ENCODE measurements at places on chromosomes 5 and 9.

DNA sequence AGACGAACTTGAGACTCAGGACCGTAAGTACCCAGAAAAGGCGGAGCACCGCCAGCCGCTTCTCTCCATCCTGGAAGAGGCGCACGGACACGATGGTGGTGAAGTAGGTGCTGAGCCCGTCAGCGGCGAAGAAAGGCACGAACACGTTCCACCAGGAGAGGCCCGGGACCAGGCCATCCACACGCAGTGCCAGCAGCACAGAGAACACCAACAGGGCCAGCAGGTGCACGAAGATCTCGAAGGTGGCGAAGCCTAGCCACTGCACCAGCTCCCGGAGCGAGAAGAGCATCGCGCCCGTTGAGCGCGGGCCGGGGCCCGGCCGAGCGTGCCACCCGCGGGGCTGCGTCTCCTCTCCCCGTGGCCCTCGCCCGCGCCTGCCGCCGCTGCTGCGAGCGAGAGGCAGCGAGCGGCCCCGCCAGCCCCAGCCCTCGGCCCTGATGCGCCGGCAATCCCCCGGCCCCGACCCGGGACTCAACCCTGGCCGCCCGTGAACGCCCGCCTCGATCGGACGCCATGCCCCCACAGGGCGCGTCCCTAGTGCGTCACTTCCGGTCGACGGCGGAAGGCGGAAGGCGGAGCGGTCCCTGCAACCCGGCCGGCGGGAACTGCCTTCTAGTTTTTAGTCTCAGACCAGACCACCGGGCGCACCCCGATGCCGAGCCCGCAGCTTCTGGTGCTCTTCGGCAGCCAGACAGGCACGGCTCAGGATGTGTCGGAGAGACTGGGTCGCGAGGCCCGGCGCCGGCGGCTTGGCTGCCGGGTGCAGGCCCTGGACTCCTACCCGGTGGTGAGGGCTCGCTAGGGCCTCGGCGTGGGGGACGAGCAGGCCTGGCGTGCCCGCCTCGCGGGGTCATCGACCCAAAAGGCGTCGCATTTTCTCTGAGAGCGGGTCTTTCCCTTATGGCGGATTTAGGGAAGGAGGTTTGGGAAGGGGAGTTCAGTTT, at the start of the genes NDOR1 and TMEM203:
TSS of gene NDOR1 (plus strand) at position 575 of the 944 bp plus-strand sequence. CDS start at position 653, 78 bp downstream.
TSS of gene TMEM203 (minus strand) at position 523 of the 944 bp plus-strand sequence. CDS start at position 289, 234 bp downstream.
- DNase-seq: peak; percentile 94

DNA sequence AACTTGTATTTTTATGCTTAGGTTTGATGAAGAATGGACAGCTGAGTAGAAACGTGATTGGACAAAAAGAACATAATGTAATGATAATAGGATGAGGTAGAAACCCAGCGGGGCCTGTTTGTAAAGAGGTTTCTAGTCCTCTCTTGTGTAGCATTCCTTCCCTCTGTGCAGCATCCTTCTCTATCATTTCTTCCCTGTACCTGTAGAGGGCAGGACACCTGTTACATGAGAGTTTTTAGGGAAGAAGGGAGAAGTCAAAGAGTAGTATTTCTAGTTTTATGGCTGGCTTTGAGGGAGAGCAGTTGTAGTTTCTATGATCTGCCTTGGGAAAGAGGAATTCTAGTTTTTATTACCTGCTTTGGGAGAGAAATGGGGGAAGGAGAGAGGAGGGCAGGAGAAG, 162.1 kb upstream of the FST start:
- DNase-seq: no peak

- peak; percentile 68 for DNase-seq
These were observed at the start of gene CAMK4 for GRCh38 chr5:111223787-111224560. TSS of gene CAMK4 (plus strand) at chr5:111224384. CDS start at chr5:111224484, 100 bp downstream.

GRCh38 chr5:59173578-59173977, 590.7 kb downstream of the RAB3C start:
- no peak for DNase-seq

DNA sequence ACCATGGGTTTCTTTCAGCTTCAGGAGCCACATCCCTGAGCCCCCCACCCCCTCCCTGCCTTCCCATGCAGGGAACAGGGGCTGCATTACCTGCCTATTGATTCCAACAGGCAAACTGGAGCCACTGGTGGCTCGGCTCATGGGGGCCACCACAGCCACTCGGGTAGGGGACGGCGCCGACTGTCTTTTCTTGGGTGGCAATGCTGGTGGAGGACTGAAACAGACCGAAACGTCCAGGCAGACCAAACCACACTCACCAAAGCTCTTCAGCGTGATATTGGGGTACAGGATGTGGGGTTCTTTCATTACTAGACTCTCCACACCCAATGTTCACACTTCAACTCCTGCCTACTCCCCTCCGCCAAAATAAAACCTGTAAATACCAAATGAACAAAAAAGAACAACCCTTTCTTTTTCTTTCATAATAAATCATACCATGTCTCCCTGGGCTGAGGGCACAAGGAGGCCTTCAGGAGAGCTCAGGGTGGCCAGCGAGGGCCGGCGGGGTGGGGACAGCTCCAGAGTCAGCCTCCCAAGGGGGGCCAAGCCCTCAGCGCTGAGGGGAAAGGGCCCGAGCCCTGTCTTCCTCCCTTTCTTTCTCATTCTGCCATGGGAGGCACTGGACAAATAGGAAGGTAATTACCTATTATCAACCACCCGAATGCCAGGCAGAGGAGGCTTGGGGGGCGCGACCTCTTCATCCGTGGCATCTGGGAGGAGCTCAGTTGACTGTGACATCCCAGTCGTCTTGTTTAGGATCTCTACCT, 83.3 kb downstream of the PRRT1B start:
- no peak for DNase-seq

DNA sequence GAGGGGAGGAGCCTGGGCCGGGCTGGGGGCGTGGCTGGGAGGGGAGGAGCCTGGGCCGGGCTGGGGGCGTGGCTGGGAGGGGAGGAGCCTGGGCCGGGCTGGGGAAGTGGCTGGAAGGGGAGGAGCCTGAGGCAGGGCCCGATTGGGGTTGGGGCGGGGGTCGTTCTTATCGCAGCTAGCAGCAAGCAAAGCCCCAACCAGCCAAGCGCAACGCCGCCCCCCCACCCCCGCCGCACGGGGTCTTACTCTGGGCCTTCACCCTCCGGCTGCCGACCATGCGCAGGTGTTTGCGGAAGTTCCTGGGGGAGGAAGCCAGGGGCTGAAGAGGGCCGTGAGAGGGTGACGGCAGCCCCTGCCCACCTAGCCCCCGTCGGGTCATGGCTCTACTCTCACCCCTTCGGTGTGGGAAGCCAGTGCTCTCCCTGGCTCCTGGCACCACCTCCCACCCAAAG, 5.0 kb downstream of the NSMF start:
- peak; percentile 9 for DNase-seq

DNA sequence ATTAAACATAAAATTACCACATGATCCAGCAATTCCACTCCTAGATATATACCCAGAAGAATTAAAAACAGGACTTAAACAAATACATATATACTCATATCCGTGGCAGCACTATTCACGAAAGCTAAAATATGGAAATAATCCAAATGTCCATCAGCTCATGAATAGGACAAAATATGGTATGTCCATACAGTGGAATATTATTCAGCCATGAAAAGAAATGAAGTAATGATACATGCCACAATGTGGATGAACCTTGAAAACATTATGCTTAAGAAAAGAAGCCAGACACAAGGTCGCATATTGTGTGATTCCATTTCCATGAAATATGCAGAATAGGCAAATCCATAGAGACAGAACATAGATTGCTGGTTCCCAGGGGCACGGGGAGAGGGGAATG, 24.8 kb upstream of the AFAP1L1 start:
- DNase-seq: no peak

DNA sequence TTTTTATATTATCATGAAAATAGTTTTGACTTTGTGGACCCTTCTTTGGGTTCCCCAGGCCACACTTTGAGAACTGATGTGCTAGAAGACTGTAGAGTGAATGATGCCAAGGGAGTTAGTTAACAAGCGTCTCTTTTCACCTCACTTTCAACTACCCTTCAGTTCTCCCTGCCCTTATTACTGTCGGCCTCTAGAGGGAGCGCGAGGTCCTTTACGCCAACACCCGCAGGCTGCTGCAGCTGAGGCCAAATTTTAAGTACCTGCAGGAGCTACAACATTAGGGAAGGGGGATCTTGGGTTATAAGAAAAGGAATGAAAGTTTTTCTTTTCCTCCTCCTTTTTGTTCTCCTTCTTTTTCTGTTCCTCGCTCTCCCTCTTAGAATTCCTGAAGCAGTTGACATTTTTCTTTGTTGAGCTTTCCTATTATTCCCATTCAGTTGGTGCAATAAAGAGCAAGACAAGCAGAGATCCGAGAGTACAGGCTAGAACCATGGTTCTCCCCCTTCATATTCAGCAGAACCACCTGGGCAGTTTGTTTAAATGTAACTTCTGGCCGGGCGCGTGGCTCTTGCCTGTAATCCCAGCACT, 84.0 kb downstream of the ZFAND5 start:
- DNase-seq: peak; percentile 73

DNA sequence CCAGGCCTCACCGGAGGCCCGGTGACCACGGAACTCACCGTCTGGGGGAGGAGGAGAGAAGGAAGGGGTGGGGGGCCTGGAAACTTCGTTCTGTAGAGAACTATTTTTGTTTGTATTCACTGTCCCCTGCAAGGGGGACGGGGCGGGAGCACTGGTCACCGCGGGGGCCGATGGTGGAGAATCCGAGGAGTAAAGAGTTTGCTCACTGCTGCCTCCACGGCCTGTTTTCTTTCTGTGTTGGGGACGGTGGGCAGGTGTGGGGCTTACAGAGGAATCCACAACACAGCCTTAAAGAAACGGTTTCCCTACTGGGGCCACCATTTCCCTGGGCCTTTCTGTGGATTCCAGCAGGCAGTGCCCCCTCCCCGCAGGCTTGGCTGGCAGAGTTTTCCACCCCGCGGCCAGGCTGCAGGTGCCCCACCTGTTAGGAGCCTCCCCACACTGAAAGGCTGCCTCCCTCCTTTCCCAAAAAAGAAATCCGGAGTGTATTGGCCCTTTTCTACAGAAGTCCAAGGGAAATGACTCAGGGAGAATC, 80.8 kb downstream of the NTNG2 start:
- DNase-seq: no peak

DNA sequence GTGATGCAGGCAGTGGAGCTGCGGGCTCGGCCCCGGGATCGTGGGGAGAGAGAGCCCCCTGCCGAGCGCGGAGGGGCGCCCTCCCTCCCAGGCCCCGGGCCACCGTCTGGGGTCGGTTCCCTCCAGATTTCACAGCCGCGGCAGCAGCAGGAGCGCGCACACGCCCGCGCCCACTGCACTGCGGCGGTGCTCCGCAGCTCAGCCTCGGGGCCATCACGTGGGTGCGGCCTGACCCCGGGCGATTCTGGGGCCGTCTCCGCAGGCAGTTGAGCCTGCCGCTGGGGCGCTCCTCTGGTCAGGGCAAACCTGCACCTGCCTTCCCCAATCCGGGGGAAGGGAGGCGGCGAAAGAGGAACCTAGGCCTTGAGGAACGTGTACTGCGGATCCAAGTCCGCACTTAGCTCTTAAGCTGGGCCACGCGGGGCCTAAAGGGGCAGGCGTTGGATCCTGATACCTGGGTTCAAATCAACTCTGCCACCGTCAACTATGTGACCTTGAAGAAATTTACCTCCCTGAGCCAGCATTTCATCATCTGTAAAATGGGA, 9.4 kb upstream of the DELE1 start:
- DNase-seq: peak; percentile 67

DNA sequence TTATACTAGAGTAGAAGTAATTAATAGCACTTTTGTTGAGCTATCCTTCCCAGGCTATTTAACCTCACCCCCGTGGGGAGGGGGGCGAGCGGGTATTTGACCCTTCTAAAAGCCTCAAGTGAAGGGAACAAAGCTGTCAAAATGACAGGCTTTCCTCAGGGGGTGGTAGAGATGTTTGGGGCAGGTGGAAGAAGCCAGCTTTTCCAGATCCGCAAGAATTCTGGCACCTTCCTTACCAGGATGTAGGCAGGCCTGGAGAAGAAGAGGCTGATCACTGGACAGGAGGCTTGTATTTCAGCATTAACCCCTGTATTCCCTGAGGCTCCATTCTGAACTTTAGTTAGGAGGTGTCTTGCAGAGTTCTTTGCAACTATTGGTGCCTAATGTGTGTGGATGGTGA, 26.2 kb upstream of the MLANA start:
- DNase-seq: no peak

DNA sequence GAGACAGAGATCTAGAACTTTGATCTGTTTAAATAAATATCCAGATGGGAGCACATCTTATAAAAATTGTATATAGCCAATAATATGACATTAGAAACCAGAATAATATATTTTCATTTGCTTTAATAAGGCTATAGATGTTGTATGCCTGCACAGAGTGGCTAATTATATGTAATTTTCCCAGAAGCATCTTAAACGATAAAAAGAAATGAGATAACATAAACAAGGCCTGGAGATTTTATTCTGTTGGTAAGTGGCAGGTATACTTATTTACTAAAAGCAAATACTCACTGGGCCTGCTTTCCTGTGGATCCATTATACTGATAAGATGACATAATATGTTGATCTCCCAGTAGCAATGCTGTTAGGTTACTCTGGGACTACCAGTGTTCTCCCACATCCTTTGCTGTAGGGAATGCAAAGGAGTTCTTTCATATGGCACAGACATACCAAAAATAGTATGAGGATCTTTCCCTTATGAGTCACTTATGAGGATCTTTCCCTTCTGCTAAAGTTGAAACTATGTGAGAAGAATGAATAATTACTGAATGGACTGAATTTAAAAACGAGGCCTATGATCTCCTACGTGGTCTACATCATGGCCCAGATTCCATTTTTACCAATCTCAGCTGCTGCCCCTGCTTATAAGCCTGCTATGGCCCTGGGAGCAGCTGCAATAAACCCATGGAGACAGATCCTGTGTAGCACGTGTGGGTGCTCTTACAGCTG, 112.1 kb downstream of the NUDT12 start:
- DNase-seq: no peak

DNA sequence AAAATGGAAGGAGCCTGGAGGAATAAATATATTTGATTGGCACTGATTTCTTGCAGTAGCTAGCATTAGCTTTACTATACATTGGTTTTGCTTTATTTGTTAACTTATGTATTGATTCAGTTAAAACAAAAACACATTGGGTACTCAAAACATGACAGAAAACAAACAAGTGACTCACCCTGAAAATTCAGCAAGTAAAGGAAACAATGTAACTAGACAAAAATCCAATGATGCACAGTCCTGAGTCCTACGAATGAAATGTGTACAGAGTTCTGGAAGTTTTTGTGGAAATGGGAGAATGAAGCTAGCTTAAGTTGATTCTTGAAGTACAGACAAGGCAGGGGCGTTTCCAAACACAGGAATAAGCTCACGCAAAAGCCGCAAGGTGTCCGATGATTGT, 175.0 kb downstream of the ELAVL2 start:
- no peak for DNase-seq

DNA sequence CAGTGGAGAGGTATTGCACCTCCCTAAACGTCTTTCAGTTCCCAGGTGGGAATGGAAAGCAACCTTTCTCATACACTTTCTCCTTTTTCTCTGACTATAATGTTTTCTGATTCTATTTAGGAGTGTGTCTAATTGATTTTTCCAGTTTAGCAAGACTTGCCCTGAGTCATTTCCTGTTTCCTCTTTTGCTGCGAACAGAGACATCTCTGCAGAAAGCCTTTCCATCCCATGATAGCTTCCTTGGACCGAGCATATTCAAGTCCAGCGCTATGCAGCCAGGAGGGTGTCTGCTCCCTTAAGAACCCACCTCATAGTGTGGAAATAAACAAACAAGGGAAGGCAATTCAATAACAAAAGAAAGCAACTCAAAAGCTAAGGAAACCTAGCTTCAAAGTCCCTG, 60.0 kb upstream of the CDH6 start:
- DNase-seq: no peak
